ENCODE measurements at places on chromosomes 13 and 19.

DNA sequence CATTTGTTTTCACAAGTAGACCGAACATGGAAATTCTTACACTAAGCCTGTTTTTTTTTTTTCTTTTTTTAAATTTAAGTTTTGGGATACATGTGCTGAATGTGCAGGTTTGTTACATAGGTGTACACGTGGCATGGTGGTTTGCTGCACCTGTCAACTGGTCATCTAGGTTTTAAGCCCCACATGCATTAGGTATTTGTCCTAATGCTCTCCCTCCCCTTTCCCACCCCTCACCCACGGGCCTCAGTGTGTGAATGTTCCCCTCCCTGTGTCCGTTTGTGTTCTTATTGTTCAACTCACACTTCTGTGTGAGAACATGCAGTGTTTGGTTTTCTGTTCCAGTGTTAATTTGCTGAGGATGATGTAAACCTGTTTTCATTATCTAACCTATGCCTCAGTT lies 2.6 kb downstream of the NLRP4 start:
- no peak for DNase-seq

DNA sequence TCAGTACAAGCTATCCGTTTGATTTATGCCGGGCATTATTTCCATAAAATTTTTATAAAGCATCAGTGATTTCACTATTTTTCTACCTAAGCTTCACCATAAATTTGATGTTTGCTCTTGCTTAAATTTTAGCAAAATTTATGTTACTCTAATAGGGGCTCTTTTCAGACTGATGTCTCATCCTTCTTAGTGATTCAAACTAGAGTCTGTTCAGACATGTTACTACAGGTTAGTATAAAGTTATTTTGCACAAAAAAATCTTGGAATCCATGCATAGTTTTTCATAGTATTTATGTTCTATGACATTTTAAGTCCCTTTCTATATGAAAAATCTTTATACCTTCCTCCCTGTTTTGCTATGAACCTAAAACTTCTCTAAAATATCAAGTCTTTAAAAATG lies 1151.9 kb downstream of the SLITRK5 start:
- no peak for DNase-seq

DNA sequence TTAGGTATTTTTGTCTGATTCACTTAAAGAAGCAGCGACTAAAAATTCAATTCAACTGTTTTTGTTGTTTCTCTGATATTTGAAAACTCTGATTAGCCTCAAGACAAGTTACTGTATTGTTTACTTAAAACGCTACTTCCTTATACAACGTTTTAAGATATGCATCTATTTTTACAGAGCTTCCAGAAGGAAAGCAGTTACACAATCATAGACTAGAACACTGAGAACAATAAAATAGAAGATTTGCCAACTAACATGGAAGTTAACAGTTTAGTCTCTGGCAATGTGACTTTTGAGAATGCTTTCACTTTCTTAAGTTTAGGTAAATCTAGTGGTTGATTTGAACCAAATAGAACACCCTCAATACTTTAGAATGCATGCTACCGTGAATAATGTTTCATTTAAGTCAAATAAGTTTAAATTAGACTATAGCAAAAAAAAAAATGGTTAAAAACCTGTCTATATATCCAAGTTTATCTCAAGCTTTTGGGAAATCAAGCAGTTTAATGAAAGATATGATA lies 614.8 kb downstream of the DACH1 start:
- DNase-seq: no peak

DNA sequence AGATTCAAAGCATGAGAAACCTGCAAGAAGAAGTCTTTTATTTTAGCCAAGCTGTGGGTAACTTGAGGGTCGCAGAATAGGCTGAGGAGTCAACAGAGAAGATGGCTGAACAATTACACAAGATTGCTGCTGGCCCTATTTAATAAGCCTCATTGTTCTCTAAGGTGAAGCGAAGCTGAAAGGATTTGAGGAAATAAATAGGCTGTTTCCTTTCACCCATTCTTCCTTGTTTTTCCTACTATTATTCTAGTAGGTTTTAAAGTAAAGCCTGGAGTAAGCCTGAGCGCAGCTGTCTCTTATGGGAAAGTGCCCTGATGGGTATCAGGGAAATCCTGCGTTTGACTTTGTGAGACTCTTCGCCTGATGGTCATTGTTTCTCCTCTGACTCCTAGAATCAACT lies 25.0 kb upstream of the PCCA start:
- DNase-seq: no peak

- DNase-seq: no peak
These were observed 51.9 kb upstream of the SPATA13 start for GRCh38 chr13:24108615-24108965.

- no peak for DNase-seq
These were observed 13.4 kb upstream of the C19orf33 start for GRCh38 chr19:38290631-38291147.

DNA sequence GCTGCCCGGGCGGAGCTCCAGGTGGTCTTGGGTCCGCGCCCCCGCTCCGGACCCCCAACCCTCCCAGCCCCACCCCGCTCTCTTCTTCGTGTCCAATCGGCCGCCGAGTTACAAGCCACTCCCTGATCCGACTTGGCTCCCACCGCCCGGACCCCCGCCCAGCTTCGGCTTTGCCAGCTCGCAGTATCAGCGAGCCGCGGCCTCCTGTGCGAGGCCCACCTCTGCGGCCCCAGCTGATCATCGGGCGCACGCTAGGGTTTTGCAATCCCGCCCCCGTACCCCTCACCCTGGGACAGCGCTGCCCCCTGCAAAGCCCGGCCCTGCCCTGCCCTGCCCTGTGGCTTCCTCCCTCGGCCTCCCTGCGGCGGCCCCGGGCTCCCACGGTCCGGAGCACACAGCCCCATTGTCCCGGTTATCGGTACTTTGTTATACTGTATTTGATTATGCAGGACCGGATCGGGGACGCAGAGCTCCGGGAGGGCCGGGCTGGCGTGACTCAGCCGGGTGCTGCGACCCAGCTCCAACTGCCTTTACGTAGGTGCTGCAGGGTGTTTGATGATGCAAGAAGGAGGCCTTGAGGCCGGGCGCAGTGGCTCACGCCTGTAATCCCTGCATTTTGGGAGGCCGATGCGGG lies 598 bp upstream of the LPAR2 start:
- no peak for DNase-seq

DNA sequence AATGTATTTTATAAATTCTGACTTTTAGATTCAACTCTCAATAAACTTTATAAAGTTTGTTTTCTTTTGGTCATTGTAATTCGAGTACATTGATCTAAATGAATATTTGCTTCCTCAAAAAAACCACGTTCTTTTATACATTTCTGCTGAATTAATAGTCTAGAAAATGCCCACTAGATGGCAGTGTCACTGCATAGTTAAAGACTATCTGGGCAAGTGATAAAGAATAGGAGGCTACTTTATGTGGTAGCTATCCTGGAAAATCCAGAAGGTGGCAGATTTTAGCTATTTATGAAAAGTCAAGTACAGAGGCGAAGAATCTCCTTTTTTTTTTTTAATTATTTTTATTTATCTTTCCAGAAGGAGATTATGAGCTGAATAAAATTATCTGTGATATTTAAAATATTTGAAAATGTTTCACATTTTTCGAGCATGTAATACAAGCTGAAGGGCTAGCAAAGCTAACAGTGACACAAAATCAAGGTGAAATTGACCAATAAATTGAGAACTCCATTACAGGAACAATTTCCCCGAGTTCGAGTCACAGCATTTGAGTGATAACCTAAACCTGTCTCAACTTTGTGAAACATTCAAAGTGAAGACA lies 221.8 kb downstream of the OLFM4 start:
- DNase-seq: peak; percentile 17

DNA sequence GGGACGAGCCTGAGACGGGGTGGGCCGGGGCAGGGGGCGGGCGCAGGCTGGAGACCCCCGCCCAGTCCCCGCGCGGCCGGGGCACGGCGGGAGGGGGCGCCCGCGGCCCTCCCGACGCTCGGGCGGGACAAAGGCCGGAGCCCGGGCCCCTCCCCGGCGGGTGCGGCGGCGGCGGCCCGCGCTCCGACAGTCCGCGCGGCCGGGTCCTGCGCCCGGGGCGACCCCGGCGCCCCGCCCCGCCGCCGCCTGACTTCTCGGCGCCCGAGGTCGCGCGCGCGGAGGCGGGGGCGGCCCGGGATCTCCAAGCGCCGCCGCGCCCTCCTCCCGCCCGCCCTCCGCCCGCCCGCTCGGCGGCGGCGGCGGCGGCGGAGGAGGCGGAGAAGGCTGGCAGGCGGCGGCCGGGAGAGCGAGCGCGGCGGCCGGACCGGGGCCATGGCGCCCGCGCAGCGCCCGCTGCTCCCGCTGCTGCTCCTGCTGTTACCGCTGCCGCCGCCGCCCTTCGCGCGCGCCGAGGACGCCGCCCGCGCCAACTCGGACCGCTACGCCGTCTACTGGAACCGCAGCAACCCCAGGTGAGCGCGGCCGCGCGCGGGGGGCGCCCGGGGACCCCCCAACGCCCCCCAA lies at the start of gene EFNA2:
Gene EFNA2, plus strand, starts transcription at position 137 of the 624 bp plus-strand sequence. Its CDS starts 296 bp downstream, at position 433.
- DNase-seq: no peak

- no peak for DNase-seq
These were observed 95.7 kb downstream of the SLC10A2 start for GRCh38 chr13:102970542-102970941.

GRCh38 chr19:12721656-12722565 lies 1.8 kb downstream of the TNPO2 start:
- no peak for DNase-seq

GRCh38 chr13:113118261-113119021 lies 4.2 kb upstream of the F10 start:
- no peak for DNase-seq

DNA sequence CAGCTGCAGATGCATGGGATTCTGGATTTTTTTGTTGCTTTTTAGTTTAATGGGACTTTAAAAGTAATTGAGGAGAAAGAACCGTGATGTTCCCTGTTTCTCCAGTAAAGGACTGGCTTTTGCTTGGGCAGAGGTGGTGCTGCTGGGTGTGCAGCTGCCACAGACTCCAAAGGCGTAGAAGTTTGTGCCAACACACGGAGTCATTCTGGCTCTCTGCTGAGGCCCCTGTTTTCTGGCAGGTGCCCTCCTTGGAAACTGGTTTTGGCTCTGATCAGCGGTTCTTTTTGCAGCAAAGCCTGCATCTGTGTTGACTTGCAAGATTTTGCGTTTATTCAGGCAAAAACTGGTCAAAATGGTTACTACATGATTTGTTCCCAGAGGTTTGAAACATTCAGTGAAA lies 16.0 kb upstream of the QTRT1 start:
- no peak for DNase-seq

- DNase-seq: no peak
These were observed 67.4 kb downstream of the STK24 start for GRCh38 chr13:98509271-98510155.

- no peak for DNase-seq
These were observed 3.8 kb upstream of the LILRA5 start for GRCh38 chr19:54316746-54317107.

GRCh38 chr19:49836176-49837008 lies 14.6 kb upstream of the PTOV1 start:
- DNase-seq: no peak

GRCh38 chr19:48237057-48237456 lies 18.7 kb downstream of the CARD8 start:
- DNase-seq: no peak

GRCh38 chr13:42883771-42884467 lies 102.5 kb downstream of the FAM216B start:
- no peak for DNase-seq

DNA sequence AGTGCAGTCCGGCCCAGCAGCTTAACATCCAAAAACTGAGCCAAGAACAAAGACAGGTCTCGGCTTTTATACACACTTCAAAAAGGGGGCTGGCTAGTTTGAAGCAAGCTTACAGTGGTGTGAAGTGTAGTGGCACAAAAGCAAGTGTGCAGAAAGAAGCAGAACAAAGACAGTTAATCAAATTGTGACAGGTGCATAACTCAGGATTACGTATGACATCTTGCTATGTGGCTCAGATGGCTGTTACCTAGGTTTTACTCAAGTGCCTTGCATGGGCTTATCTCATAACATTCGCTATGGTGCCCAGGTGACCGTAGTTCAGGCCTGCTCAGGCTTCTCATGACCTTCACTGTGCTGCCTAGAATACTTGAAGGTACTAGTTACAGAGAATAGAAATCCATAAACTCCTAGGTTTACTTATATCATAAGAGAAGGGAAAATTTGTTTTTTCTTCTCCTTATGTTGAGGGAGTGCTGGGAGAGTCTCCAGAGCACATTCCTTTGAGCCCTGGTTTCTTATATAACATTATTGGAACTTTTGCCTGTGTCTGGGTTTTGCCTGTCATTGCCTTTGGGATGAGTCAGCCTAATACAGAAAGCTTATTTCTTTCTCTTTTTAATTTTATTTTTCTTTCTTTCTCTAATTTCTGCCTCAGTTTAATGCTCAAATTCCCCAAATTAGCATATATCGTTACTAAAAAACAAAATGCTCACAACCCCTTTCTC lies 1629.1 kb upstream of the PCDH20 start:
- no peak for DNase-seq

DNA sequence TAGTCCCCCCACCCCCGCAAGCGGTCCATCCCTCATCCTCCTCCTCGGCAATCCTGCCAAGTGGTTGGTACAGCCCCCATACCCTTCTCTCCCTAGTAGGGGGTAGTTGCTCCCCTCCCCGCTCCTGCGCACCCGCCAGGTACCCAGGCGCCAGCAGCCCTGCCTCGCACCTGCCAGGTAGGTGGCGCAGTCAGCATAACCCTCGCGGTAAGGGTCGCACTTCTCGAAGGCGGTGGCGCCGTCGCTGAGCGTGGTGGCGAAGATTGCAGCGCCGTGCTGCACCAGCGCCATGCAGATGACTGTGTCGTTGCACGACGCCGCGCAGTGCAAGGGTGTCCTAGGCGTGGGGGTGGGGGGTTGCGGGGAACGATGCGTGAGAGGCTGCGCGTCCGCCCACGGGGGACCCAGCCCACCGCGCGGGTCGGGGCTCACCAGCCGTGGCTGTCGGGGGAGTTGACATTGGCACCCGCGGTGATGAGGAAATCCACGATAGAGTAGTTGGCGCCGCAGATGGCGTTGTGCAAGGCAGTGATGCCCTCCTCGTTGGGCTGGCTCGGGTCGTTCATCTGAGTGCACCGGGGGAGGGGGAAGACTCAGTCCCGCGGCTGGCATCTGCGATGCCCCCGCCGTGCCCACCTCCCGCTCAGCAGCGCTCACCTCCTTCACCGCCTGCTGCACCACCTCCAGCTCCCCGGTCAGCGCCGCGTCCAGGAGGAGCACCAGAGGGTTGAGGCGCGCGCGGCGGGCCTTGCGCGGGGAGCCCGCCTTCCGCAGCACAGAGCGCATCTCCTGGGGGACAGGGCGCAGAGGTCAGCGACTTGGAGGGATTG lies 15.2 kb upstream of the ERCC2 start:
- DNase-seq: no peak

DNA sequence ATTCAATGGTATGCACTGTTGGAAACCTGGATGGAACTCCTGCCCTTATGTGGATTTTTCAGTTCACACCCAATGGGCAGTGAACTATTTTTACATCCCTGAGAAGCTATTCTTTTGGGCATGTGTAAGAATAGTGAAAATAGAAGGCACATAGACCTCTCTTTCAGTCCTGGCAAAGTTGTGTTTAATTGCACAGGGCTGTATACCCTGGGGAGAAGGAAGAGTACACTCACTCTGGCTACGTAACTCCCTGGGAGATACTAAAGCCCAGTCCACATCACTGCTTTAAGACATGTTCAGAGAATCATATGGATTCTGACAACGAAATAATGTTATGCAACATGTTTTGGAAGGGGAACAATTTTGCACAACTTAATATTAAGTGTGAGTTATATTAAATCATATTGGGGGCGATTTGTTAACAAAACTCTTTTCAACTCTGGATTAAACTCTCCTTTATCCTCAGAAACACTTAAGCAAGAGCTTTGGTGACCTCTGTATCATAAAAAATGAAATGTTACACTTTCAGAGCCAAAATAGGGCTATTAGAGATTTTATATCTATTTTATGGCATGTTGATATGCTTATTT lies 166.1 kb downstream of the DCT start:
- no peak for DNase-seq

All from NCI-H1436 treated with DMSO at 0.1 percent for 48 hours (cell line).